ENCODE measurements at places on chromosomes 12 and 14. TPM values are rescaled to one million over a fixed set of nuclear protein-coding genes. Genes with fewer than 3 reads are reported as not detected.

The ZNF384 gene
- 29.2 TPM for total RNA-seq

The ACVR1B gene
- total RNA-seq = 14.0 TPM

The TSHR gene
- not detected for total RNA-seq

The PLEKHG7 gene
- 6.1 TPM for total RNA-seq

The FAM177A1 gene
- total RNA-seq = 75.7 TPM

The PLA2G1B gene
- 6.5 TPM for total RNA-seq

The CCDC177 gene
- total RNA-seq = not detected

The KICS2 gene
- 8.2 TPM for total RNA-seq

The SLCO1C1 gene
- 2.2 TPM for total RNA-seq

The KLHL33 gene
- 0.25 TPM for total RNA-seq

The RIMBP2 gene
- total RNA-seq = 2.9 TPM

The GON7 gene
- total RNA-seq = 22.8 TPM

The OS9 gene
- 324 TPM for total RNA-seq

The PTGER2 gene
- total RNA-seq = 3.7 TPM

The ATXN7L3B gene
- 28.6 TPM for total RNA-seq

The ERC1 gene
- 78.2 TPM for total RNA-seq

The TAS2R10 gene
- 0.80 TPM for total RNA-seq

The HECTD4 gene
- 52.3 TPM for total RNA-seq

The C1RL gene
- 108 TPM for total RNA-seq

The NGB gene
- not detected for total RNA-seq

The HOXC9 gene
- not detected for total RNA-seq
